ENCODE measurements at places on chromosomes 12 and 14.
A peak's percentile ranks its signal among the peaks of the same experiment; 100 is the strongest.

DNA sequence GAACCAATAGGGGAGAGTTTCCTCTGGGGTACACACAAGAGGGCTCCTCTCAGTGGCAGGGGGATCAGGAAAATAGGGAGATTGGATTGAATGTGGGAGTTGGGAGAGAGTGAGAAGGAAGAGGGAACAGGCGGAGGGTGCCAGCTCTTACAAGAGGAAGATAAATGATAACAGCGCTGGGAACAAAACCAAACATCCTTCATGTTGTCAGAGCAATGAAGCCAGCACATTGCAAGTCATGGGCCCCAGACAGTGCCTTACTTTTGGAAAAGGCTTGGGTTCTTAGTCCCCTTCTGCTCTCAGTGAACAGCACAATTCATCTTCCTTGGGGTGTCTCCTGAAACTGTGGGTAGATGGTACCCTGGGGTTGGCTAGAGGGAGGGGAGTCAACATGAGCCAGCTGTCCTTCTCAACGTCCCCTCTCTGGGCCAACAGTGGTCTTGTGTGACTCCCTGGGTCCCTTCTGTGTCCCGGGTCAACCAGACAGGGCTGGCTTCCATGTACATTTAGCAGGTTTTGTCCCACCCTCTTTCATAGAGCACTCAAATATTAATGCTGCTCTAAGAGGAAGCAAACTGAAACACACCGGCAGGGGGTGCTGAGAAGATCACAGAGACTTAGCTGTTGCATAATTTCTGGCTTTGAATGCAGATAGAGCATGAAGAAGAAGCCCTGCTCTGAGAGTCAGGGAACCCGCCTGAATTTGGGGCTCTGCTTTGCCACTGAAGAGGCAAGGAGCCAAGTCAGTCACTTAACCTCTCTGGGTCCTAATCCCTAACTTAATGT lies 138.5 kb downstream of the ESRRB start:
- DNase-seq: peak; percentile 5

DNA sequence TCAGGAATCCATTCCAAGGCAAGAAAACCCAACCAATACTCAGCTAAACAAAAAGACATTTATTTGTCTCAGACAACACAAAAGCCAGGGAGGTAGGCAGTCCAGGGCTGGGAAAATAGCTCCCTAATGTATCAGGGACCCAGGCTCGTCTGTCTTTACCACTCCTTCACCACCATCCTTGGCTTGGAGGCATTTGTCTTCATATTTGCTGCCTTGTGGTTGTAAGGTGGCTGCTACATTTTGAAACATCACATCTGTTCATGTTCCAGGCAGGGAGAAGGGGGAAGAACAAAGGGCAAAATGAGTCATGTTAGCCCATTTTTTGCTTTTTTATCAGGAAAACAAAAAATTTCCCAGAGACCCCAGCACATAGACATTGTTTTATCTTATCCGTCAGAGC lies 44.8 kb upstream of the PCED1B start:
- DNase-seq: no peak

GRCh38 chr14:24674204-24674970 lies 40.4 kb upstream of the GZMB start:
- DNase-seq: no peak

DNA sequence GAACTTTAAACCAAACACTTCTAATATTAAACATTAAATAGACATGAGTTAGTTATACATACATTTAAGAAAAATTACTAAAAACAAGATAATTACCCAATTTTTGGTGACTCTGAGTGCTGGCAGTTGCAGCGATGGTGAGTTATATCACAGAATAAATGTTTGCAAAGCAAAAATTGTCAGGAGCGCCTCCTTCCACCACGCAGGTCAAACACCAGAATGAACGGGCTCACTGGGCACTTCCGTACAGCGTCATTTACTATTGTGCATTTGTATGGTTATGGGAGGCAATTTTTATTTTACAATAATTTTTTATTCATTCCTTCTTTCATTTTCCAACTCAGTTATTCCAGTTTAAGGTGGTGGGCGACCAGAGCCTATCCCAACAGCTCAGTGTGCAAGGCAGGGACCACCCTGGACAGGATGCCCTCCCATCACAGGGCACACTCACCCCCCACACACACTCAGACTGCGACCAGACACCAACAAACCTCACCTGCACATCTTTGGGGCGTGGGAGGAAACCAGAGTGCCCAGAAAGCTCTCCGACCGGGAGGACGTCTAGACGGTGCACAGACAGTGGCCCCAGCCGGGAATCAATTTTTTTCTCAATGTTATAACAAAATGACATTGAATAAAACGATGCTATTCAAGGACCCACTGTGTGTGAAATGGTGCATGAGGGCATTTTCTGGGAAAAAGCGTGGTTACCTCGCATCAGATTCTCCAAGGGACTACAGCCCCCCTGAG lies 67.2 kb downstream of the TESC start:
- DNase-seq: no peak

DNA sequence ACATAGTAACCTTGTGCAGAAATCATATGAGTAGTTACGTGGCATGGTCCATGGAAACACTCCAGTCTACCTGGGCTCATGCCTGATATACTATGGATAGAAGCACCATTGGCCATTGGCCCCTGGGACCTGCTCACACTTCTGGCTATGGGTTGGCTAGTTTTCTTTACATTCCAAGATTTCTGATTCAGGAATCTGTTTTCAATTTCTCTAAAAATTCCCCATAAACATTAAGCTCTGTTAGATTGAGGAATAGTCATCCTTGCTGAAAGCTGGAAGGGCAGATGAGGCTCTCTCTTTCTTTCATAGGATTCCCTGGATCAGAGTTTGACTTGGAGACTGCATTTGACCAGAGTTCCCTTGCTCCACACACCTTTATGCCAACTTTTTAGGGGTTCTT lies 37.3 kb upstream of the RAP1B start:
- no peak for DNase-seq

DNA sequence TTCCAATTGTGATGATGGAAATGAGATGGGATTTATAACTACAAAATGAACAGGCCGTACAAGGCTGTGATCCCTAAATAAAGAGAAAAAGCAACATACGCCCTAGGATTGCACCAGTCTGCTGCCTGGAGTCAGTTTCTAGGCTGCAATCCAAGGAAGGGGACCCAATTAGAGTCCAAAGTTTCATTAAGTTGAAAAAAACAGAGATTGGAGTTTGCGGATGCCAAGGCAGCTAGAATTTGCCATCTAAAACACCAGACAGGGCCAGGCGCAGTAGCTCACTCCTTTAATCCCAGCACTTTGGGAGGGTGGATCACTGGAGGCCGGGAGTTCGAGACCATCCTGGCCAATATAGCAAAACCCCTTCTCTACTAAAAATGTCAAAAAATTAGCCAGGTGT lies 661.0 kb downstream of the RPS29 start:
- DNase-seq: no peak

- DNase-seq: peak; percentile 98
Measured at GRCh38 chr12:64560396-64561301, 49.6 kb upstream of the RASSF3 start.

GRCh38 chr12:128792881-128793280 lies 30.9 kb downstream of the SLC15A4 start:
- DNase-seq: no peak

DNA sequence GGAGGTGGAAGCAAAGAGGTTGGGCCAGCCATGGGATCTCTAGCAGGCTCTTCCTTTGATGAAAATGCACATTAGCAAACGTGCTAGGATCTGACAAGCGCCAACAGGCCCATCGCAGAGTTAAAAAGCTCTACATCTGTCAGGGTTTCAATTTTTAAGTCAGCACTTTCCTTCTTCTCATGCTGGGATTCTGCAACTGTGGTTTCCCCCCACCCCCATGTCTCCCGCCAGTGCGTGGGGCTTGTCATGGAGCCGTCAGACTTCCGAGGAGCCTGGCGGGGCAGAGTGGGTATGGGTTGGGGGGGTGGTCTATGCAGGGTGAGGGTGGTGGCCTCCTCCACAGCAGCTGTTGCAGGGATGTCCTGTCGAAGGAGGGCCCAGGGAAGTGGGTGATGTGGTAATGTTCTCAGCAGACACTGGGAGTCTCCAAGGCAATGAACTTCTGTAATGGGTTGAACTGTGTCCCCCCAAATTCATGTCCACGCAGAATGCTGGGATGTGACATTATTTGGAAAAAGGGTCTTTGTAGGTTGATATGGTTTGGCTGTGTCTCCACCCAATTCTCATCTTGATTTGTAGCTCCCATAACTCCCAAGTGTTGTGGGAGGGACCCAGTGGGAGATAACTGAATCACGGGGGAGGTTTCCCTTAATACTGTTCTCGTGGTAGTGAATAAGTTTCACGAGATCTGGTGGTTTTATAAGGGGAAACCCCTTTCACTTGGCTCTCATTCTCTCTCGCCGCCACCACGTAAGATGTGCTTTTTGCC lies 115.2 kb upstream of the MAP1LC3B2 start:
- DNase-seq: no peak

GRCh38 chr12:89364631-89365030 lies 12.3 kb upstream of the DUSP6 start:
- DNase-seq: no peak

DNA sequence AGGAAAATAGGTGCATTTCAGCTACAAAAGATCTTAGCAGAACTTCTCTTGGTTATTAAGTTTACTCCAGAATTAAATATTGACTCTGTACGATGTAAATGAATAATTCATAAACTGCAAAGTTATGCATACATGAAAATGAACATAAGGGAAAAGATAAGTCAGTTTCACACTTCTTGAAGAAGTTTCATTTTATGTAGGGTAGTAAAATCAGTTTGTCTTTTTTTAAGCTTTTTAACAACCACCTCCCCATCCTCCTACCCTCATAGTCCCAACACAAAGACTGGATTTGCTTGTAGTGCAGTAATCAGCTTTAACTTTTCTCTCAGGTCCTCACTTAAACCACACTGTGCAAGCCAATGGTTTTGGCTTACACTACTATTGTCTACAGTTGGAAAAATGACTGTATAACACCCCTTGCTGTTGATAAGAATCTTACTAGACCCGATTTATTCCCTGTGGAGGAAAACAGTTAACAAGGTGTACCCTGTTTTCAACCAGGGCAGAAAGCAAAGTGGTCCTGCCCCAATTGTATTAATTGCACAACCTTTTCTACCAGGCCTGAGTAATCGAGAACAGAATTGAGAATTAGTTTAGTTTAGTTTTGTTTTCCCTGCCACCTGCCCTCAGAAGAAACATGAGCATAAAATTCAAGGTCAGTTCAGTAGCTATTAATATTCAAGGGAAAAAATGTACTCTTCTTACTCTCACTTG lies 44.1 kb downstream of the NIN start:
- DNase-seq: no peak

DNA sequence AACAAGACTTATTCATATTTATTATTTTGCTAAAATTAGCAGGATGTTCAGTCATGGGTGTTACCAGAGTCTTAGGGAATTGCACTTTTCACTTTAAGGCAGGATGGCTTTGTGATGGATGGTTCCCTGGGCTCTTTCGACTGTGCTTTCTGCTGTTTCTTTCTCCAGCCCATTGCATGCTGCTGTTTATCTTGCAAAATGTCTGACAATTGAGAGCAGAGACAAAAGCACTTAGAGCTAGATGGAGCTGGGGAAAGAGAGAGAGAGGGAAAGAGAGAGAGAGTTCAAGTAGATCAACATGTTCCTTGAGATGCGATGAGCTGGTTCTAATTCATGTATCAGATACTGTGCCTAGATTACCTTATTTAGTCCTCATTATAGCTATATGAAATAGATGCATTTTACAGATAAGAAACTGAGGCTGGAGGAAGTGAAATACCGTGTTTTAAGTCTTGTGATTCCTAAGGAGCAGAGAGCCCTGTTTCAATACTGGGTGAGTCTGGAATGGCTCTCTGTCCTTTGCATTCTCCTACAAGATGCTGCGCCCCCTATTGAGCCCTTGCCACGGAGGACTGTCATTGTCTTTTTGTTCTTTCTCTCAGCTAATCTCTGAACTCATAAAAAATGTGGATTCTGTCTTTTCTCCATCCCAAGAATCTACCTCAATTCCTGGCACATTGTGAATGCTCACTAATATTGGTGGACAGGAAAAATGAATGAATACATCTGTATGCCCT lies 227.9 kb downstream of the ALG10B start:
- no peak for DNase-seq

- DNase-seq: no peak
Measured at GRCh38 chr14:66511849-66512248, 3.9 kb downstream of the GPHN start.

DNA sequence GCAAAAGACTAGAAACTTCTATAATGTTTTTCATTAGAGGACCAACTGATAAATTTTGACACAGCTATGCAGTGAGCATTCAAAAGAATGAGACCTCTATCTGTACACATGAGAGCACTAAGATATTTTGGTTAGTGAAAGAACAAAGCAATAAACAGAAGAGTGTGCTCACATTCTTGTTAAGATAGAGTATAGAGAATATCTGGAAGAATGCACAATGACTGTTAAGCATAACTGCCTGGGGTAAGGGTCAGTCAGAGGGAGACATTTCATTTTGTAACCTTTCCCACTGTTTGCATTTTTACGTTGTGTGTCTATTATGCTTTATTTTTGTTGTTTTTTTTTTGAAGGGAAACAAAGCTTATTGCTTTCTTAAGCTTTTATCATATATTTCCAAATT lies 20.7 kb downstream of the KCNMB4 start:
- DNase-seq: no peak

GRCh38 chr12:62146318-62146717 lies 113.9 kb upstream of the USP15 start:
- DNase-seq: no peak

GRCh38 chr12:7395950-7396349 lies 48.0 kb downstream of the CD163L1 start:
- DNase-seq: peak; percentile 9

DNA sequence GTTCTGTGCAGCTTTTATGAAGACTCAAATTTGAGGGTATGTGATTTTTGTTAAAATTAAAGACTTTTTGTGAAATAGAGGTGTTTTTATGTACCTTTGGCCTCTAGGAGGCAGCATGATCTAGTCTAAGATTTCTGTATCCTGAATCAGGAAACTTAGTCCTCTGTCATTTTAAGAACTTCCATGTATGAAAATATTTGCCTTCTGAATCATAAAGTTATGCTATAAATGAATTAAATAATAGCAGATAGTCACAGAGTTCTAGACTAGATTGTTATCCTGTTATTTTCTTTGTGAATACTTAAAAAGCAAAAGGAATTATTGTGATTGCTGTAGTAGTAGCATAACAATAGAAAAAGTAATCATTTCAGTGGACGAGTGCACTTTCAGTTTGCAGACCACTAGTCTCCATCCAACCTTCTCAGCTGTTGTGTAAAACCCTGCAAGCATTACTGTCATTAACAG lies 56.3 kb downstream of the FGD4 start:
- peak; percentile 84 for DNase-seq

- DNase-seq: no peak
Measured at GRCh38 chr14:68506645-68507419, 286.0 kb downstream of the ZFP36L1 start.

GRCh38 chr14:90785876-90786450 lies 30.3 kb downstream of the TTC7B start:
- DNase-seq: no peak

DNA sequence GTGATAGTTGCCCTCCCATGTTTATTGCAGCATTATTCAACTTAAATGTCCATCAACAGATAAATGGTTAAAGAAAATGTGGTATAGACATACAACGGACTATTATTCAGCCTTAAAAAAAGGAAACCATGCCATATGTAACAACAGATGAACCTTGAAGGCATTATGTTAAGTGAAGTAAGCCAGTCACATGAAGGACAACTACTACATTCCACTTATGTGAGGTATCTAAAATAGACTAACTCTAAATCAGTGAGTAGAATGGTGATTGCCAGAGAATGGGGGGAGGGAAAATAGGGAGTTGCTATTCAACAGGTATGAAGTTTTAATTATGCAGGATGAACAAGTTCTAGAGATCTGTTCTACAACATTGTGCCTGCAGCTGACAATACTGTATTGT lies 10.1 kb downstream of the PCNX4 start:
- peak; percentile 54 for DNase-seq
